ENCODE measurements at places on chromosomes 12 and 14.

DNA sequence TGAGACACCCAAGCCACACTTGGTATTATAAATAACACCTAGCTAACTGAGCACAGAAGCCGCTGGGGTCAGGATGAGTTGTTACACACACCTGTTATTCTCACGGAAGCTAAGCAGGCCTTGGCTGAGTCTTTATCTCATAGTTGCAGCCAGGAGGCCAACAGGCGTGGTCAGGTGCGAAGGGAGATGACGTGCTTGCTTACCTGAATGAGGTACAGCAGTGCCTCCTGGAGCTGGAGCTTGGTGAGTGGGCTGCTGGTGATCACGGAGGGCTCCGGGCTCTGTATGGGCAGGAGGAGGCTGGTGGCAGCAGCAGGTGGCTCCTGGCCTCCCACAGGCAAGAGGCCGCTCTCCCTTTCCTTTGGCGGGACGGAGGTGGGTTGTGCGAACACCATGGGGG, 30.4 kb upstream of the CACNA2D4 start:
- no peak for DNase-seq

DNA sequence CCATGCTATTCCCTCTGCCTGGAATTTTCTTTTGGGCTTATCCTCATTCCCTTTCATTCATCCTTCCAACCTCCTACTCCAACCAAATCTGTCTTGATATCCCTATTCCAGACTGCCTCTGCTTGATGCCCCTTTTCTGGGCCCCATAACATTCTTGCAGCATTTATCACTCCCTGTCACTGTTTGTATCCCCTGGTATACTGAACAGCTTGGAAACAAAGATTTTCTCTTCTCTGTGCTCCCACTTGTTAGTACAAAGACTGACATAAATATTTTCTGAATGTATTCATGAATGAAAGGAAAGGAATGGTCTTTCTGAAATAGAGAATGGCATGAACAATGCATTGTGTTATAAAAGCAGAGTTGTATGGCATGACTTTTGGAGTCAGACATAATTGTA, 7.5 kb downstream of the IRAK4 start:
- no peak for DNase-seq

GRCh38 chr12:6200256-6201212, at the start of gene CD9:
Gene CD9 (plus strand): TSS chr12:6200400. CDS start chr12:6200500, 100 bp downstream.
- DNase-seq = no peak

- DNase-seq = no peak
These were observed 6.5 kb downstream of the KRT5 start for GRCh38 chr12:52513736-52514135.

- no peak for DNase-seq
These were observed 105.3 kb upstream of the AMN1 start for GRCh38 chr12:31834150-31834549.

GRCh38 chr12:42420395-42420794, 94.4 kb downstream of the PPHLN1 start:
- DNase-seq = no peak

GRCh38 chr14:70926235-70926830, 19.1 kb downstream of the PCNX1 start:
- no peak for DNase-seq

DNA sequence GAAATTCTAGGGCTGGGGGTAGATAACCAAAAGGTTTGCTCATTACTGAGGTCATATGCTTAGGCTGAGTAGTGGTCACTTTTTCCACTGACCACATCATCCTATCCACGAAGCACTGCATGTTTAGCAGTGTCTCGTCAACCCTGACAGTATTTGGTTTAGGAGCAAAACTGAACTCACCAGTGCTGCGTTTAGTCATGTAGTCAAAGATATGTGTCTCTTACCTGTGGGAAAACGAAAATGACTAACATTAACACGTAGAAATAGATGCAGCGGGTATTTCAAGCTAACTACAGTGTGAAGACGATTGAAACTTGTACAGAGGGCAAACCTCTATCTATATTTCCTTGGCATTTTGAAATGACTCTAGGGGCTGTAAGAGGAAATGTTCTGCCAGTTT, 34.6 kb downstream of the MTHFD1 start:
- DNase-seq = no peak

DNA sequence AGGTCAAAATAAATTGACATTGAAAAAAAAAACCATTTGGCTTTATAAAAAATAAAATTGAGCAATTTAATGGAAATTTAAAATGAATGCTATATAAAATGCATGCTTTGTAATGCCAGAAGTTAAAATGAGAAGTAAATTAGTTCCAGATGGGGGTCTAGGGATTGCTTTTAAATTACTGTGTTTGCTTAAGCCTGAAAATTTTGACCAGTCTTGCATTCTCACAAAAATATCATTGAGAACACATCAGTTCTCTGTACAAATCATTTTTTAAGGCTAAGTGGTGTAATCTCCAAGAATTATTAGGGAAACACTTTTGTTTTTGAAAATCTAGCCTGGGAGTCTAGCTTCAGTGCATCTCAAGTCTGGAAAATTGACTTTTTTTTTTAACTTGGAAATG, 90.7 kb downstream of the RERG start:
- no peak for DNase-seq

- no peak for DNase-seq
These were observed 37.7 kb downstream of the RIN3 start for GRCh38 chr14:92551044-92551841.

- no peak for DNase-seq
These were observed 19.8 kb downstream of the XRCC3 start for GRCh38 chr14:103695296-103696069.

DNA sequence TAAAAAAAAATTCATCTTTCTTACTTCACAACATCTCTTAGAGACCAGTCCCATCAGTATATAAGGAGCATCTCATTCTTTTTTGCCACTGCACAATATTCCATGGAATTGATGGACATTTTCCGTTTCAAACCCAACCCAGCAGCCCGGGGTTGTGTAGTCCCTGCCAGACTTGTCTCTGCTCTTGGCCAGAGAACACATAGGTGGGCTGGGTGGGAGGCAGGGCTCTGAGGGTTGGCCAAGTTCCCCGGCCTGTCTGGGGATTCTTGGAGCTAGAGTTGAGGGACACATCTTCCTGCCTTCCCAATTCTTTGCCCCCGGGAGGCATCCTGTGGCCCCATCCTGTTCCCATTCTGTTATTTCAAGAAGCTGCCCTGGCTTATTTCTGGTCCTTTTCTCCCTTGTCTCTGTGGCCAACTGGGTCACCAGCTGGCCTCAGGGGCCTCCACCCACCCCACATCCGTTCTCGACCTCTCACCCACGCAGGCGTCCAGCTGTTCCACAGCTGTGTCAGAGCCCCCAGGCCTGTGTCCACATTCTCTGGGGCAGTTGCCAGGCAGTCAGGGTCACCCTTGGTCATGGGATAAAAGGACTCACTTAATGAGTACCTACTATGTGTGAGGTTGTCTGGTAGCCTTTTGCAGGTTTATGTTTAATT, 52.0 kb upstream of the CCDC63 start:
- no peak for DNase-seq

GRCh38 chr12:91261820-91262676, 79.4 kb upstream of the DCN start:
- no peak for DNase-seq

DNA sequence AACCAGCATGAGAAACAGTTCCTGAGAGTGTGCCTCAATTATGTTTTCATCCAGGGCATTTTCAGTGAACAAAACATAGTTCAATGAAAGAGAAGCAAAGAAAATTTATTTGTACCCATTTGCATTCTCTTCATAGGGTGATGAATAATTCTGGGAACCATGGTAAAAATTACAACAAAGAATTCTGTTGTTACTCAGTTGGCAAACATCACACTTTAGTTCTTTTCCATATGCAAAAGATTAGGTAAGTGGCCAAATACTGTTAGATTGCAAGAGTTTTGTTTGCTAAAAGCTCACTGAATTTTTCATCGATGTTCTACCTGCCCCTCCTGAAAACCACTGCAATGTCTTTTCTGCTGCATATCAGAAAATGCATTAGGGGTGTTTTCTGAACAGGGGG, 132.4 kb upstream of the RGS6 start:
- no peak for DNase-seq

GRCh38 chr12:47237751-47238211, 158.0 kb upstream of the AMIGO2 start:
- DNase-seq = no peak

DNA sequence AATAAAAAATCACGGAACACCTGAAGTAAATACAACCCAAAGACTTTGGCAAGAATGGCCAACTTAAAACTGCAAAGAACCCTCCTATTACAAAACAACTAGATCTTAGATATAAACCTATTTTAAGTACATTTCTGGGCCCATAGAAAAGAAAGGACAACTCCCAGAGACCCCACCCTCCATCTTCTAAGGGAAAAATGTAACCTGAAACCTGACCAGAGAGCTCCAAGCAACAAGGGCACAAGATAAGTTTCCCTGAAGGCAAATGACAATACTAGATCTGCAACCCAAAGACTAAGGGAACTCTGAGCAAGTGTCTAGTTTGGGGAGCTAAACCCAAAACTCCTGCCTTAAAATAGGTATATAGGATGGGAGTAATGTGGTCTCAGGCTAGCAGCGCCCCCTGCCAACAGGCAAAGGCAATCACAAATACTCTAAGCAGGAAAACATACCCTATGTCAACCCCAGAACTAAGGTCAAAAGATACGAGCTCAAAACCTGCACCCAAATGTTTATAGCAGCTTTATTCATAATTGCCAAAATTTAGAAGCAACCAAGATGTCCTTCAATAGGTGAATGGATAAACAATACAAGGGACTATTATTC, 218.9 kb downstream of the ITPR2 start:
- no peak for DNase-seq

- no peak for DNase-seq
These were observed 116.5 kb downstream of the MGAT4C start for GRCh38 chr12:86139671-86140070.

DNA sequence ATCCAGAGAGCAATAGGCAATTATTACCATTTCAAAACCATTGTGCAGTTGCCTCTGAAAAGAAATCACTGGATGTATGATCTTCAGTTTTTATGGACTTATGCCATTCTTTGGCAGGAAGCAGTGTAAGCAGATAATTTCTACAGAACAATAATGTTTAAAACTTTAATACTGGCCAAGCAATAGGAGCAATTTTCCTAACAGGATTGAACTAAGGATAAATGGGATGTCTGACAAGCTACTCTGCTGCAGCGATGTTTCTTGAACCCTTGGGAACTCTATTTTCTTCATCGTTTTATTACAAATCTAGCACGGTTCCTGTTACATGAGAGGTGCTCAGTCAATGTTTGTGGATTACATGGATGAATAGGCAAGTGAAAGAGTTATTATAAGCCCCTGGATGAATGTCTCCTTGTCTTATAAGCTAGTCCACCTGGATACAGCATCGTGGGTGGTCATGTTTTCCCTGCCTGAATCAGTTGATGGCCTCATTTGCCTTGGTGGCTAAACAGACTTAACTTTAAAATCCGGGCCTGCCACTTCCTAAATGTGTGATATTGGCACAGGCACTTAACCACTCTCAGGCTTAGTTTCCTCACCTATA, 68.2 kb upstream of the MDM1 start:
- no peak for DNase-seq

- DNase-seq = no peak
These were observed at the start of gene KCNH5 for GRCh38 chr14:63045234-63045611. Gene KCNH5 (minus strand): TSS chr14:63045458. CDS start chr14:63045186, 272 bp downstream.

DNA sequence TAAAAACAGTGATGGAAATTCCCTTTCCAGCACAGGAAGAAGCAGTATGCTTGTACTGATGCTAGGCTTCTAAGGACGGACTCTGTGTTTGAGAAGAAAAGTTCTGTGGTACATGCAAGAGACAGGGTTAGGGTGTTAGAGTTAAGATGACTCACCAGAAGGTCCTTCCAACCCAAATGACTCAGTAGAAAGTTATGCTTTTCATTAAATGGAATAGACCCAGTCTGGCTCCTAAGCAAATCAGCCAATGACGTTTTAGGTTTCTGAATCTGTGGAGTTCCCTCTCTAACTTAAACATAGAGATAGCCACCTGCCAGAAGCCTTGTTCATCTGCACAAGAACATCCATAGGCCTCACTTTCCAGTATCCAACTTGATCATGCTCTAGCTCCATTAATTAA, 5.7 kb downstream of the PTHLH start:
- DNase-seq = no peak

GRCh38 chr12:109963743-109964429, 32.3 kb downstream of the GIT2 start:
- DNase-seq = no peak

DNA sequence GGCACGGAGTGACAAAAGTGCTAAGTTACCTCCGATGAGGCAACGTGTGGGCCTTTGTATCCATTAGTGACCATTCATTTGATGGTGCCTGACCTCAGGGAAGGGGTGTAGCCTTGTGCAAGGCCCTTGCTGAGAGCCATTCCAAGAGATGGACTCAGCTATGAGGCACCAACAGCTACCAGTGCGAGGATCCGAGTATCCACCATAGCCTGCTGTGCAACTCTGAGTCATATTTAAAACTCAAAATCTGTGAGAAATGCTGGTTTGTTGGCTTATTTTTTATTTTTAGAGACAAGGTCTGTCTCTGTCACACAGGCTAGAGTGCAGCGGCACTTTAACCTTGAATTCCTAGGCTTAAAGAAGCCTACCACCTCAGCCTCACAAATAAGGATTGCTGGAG, 25.1 kb upstream of the WNK1 start:
- DNase-seq = no peak

- no peak for DNase-seq
These were observed 21.1 kb upstream of the OS9 start for GRCh38 chr12:57672801-57673200.

DNA sequence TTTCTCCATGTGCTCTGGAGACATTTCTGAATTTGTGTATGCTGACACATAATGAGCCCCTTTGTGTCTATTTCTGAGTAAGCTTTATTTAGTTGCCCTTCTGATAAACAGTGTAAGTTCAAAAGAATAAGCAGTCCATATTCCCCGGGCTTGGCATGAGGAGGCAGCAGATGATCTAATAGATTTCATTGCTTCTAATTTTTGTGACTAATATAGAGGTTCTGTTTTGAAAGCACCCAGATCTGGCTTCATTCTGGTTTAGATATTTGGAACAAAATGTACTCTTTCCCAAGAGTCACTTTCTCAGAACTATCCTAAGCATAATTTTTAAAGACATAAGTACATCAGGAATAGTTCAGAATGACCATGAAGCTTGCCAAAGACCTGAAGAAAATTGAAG, 290.9 kb downstream of the BTG1 start:
- no peak for DNase-seq

DNA sequence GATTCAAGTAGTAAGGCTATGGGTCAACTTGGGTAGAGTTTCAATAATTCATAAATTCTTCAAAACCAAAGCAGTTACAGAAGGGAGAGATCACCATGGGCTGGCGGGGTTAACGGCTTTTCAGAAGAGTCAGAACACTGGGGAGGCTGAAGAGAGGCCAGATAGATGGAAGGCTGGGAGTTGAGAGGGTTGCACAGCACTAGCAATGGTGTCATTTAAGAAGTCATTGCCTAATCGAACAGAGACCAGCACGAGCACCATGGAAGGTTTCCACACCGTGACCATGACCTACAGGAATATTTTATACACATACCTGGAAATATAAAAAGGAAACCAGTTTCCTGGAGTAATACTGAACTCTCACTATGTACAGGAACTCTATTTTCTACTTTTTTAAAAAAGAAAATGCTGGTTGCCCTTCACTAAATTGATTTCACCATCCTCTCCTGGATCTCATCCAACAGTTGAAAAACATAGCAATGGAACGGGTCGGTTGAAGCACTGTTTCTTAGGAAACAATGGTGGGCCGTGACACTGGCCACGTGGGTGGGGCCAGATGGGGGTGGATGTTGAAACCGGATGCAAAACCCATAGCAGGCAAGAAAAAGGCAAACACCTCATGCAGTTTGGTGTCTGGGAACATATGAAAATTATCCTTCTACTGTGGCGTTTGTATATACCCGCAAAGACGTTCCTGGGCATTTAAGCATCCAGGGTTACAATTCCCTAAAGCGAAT, 38.0 kb upstream of the RIN3 start:
- DNase-seq = no peak

All from NCI-H1436 treated with DMSO at 0.1 percent for 48 hours (cell line).